ENCODE measurements at places on chromosomes 16 and 17. TPM values are rescaled to one million over a fixed set of nuclear protein-coding genes. Genes with fewer than 3 reads are reported as not detected.

DNA sequence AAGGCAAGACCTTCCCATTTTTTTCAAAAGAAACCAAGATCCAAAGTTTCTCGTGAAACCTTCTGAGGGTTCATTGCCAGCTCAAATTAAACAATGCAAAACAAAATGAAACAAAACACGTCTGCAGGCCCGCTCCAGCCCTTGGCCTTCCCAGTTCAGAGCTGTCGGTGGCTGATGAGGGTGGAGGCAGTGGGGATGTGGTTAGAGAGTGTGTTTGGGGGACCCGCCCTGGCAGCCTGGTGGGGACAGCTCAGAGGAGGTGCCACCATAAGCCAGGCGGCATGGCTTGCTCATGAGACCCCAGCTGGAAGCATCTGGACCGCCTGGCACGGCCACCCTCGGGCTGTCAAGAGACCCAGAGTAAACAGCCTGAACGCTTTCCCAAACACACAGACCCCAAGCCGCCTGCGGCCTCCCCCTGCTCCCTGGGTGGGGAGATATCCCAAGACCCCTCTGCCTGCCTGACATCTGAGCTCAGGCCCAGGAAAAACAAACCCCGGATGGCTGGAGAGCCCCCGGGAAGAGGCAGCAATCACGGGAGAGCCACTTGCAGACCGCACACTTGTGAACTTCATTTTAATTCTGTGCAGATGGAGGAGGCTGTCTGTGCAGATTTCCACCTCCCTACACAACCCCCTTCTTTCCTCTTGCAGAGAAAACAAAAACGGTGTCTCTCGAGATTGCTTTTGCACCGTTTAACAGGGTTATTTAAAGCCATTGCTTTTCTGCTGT lies 35.4 kb upstream of the LITAF start:
- no peaks in the 10 kb centered on the region for H3K27me3 ChIP-seq
- H3K4me3 ChIP-seq, result peak overlapping the region; percentile 67
- peaks cover 80% of the 10 kb centered on the region for H3K4me1 ChIP-seq

DNA sequence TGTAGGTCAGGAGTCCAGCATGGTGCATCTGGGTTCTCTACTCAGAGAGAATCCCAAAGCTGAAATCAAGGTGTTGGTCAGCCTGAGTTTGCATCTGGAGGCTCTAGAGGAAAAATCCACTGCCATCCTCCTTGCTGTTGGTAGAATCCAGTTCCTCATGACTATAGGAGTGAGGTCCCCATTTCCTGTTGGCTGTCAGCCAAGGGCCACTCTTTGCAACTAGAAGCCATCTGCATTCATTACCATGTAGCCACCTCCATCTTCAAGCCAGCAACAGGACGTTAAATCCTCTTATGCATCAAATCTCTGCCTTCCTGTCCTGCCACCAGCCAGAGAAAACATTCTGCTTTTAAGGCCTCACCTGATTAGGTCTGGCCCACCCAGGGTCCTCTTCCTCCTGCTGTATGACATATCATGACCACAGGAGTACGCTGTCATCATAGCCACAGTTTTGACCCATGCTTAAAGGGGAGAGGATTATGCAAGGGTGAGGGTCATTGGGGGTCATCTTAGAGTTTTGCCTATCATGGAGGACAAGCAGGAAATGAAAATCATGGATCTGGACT lies 40.5 kb downstream of the DNAH9 start:
- H3K27me3 ChIP-seq, result no peaks in the 10 kb centered on the region
- H3K36me3 ChIP-seq, result no peaks in the 10 kb centered on the region
- no peaks in the 10 kb centered on the region for H3K4me1 ChIP-seq
- DNase-seq, result no peak
- no peak overlapping the region for H3K27ac ChIP-seq

TMEM238L gene
- not detected for polyA plus RNA-seq

TERB1 gene
- not detected for polyA plus RNA-seq

- no peaks in the 10 kb centered on the region for H3K4me1 ChIP-seq
- no peak for DNase-seq
- no peak overlapping the region for H3K27ac ChIP-seq
- no peaks in the 10 kb centered on the region for H3K36me3 ChIP-seq
- H3K27me3 ChIP-seq, result no peaks in the 10 kb centered on the region
These were observed 218.4 kb downstream of the ZNF423 start for GRCh38 chr16:49637511-49637910.

SRCIN1 gene
- not detected for polyA plus RNA-seq

DNA sequence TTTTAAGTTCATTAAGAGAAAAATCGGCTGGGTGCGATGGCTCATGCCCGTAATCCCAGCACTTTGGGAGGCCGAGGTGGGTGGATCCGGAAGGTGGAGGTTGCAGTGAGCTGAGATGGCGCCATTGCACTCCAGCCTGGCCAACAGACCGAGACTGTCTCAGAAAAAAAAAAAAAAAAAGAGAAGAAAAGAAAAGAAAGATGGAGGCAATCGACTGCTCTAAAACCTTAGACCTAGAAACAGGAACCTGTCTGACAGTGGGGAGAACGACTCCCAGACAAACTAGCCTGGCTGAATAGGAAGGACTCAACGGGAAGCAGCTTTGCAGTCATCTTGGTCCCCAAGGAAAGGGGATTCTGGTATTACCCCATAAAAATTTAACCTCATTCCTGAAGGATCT lies 13.7 kb downstream of the MRC2 start:
- no peak overlapping the region for H3K27ac ChIP-seq
- no peaks in the 10 kb centered on the region for H3K36me3 ChIP-seq
- no peak for DNase-seq
- H3K4me1 ChIP-seq, result no peaks in the 10 kb centered on the region

DNA sequence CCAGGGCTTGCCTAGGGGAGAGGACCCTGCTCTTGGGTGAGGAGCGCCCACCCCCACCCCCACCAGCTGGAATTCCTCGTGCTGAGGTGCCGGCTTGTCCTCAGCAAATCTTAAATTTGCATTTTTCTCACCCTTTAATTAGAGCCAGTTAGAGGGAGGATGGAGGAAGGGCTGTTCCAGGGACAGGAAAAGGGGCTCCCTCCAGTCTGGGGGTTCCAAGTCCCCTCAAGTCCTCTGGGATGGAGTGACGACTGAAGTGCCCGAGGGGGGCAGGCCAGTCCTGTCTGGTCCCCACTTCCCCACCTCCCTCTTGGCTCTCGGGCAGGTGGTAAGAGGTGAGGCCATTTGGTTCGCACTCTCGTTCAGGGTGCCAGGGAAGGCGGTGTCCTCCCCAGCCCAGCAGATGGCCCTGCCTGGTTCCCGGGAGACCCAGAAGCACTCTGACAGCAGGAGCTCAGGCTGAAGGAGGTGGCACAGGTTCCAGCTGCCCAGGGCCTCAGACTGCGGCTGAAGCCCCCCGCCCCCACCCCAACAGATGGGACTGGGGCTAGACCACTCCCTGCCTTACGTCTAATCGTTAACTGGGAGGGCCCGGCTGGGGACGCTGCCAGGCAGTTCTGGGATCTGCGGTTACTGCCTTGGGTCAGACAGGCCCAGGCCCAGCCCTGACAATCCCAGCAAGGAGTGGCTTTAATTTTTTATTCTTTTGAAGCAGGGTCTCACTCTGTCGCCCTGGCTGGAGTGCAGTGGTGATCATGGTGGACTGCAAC lies 2.2 kb downstream of the RAB26 start:
- no peak for DNase-seq
- H3K36me3 ChIP-seq, result peaks cover 5% of the 10 kb centered on the region
- peak overlapping the region; percentile 38 for H3K27ac ChIP-seq
- H3K4me3 ChIP-seq, result no peak overlapping the region
- H3K4me1 ChIP-seq, result peaks cover 60% of the 10 kb centered on the region

DNA sequence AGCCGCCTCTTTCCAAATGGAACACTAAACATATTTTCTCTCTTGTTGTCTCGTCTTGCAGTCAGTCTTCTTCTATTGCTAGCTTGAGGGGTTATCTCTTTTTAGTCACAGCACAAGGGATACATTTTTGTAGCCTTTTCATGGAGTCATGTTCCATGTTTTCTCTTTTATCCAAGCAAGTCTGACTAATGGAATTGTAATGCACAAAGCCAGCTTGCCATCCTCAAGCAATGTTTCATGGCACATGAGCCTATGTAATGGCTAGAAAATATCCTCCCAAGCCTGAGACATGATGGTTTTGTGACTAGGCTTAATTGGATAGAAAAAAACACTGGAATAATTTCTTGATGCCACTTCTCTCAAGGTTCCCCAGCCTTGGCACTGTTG lies 414.6 kb upstream of the GOT2 start:
- H3K4me1 ChIP-seq, result no peaks in the 10 kb centered on the region
- H3K36me3 ChIP-seq, result no peaks in the 10 kb centered on the region
- no peak for DNase-seq
- H3K27me3 ChIP-seq, result no peaks in the 10 kb centered on the region

SALL1 gene
- polyA plus RNA-seq, result not detected

DNA sequence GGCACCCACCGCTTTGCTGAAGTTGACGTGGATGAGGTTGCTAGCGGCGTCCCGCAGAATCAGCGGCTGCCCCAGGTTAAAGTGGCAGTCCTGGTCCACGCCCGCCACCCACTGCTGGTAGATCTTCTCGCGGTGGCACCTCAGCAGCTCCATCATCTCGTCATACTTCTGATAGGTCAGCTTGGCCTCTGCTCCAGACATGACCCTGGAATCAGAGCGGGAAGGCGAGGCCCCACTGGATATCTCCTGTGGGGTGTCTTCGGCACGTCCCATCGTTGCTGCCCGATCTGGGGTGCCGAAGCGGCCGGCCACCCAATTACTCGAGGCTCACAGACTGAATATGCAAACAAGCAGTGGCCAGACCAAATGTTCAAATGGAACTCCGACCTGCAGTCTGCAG lies 16.5 kb downstream of the DNAH17 start:
- no peak overlapping the region for H3K4me3 ChIP-seq
- DNase-seq, result no peak
- H3K27ac ChIP-seq, result no peak overlapping the region
- H3K4me1 ChIP-seq, result no peaks in the 10 kb centered on the region

DNA sequence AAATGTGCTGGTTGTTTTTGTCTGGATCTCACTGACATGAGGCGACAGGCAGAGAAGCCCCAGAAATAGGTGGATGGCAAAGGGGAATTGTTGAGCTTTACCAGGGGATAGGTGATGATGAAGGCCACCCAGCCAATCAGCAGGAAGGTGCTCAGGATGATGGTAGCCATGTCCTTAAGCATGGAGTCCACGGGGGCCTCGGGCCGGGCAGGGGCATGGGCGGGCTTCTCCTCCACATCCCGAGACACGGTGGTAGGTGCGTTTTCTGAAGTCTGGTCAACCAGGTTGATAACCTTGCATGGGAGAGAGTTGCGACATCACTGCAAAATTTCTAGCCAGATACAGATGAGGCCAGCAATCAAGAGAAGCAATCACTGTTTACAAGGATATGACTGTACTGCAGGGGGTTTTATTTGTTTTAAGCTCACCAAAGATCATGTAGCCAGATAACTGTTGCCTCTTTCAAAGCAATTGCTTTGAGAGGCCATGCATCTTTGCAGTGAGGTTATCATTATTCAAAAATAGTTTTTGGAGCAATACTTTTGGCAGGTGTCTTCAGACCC lies 37.3 kb upstream of the ICAM2 start:
- peaks cover 60% of the 10 kb centered on the region for H3K4me1 ChIP-seq
- H3K4me3 ChIP-seq, result no peak overlapping the region
- H3K27ac ChIP-seq, result no peak overlapping the region
- no peak for DNase-seq

GRCh38 chr17:78905541-78905940 lies 2.5 kb upstream of the CEP295NL start:
- DNase-seq, result no peak
- no peak overlapping the region for H3K27ac ChIP-seq
- H3K27me3 ChIP-seq, result no peaks in the 10 kb centered on the region
- H3K36me3 ChIP-seq, result no peaks in the 10 kb centered on the region
- no peak overlapping the region for H3K4me3 ChIP-seq
- H3K4me1 ChIP-seq, result no peaks in the 10 kb centered on the region

DNA sequence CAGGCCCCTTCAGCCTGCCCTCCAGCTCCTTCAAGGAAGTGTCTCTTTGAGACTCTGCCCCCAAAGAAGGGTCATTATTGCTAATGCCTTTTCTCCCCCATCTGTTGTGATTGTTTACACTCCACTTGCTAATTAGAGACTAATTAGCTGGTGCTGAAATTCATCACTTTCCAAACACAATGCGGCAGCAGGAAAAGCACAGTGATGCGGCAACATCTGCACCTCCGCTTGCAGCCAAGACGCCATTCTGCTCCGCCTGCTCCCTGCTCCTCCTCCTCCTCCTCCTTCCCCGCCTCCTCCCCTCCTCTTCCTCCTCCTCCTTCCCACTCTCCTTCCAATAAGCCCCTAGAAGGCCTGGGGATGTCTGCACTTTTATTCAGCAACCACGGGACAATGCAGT lies 110.5 kb downstream of the SDK2 start:
- no peak overlapping the region for H3K4me3 ChIP-seq
- no peaks in the 10 kb centered on the region for H3K27me3 ChIP-seq
- no peak for DNase-seq
- H3K27ac ChIP-seq, result no peak overlapping the region

DNA sequence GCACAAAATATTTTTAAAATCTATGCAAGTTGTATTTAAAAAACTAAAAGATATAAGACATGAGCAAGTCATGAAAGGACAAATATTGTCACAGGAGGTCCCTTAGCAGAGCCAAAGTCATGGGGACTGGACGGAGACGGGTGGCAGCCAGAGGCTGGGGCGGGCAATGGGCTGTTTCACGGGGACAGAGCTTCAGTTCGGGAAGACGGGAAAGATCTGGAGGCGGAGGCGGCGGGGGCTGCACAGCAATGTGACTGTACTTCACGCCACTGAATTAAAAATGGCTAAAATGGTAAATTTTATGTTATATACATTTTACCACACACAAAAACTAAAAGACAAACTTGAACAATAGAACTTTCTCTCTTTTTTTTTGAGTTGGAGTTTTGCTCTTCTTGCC lies 60.0 kb upstream of the METRNL start:
- H3K4me1 ChIP-seq, result no peaks in the 10 kb centered on the region
- no peaks in the 10 kb centered on the region for H3K36me3 ChIP-seq
- DNase-seq, result no peak
- no peaks in the 10 kb centered on the region for H3K27me3 ChIP-seq

CDC6 gene
- 0.49 TPM for polyA plus RNA-seq

DNA sequence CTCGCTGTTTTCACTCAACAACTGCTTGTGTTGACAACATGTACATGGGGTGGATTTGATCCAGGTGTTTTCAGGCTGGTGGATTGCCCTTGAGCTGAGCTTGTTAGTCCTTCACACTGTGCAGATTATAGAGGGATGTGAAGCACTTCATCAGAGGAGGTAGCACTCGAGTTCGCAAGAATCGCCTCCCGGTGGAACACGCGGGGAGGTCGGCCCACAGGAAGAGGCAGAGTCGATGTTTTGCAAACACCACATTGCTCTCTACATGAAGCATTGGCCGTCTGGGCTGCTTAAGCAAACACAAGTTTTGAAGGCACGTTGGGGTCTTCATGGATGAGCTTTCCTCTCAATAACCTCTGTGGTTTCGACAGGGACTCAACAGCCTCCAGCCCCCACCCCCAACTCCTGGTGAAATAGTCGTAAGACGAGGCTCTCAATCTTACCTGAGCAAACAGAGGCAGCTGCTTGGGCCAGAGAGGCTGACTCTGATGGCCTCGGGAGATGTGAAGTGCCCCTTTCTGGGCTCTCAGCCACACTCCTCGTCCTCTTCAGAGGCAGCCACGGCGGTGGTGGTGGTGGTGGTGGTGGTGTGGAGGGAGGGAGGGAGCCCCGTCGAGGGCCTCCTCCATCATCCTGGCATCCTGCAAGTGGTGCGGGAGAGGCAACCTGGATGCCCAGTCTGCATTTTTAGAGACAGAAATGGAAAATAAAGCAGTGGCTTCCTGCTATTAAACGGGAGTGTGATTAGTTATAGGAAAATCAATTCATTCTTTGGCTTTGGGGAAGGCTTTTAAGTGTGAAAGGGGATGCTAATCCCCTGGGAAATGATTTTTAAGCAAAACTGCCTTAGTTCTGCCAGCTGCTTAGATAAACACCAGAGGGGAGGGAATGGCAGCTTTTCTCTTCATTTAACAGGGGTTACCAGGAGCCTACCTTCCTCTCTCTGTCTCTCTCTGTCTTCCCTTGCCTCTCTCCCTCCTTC lies 552.5 kb upstream of the EEF2KMT start:
- no peaks in the 10 kb centered on the region for H3K27me3 ChIP-seq
- no peaks in the 10 kb centered on the region for H3K36me3 ChIP-seq
- no peaks in the 10 kb centered on the region for H3K4me1 ChIP-seq
- DNase-seq, result no peak
- H3K27ac ChIP-seq, result no peak overlapping the region

All from CD8-positive, alpha-beta memory T cell (primary cell).